ENCODE measurements at places on chromosomes 7 and 10.
A peak's percentile ranks its signal among the peaks of the same experiment; 100 is the strongest.

- DNase-seq: no peak
Observed at GRCh38 chr10:14838582-14839304, 637 bp downstream of the HSPA14 start.

GRCh38 chr10:18400201-18400905 lies 251.0 kb downstream of the NSUN6 start:
- DNase-seq: no peak

GRCh38 chr7:36210291-36210922 lies 57.4 kb downstream of the EEPD1 start:
- no peak for DNase-seq

- peak; percentile 67 for DNase-seq
Observed at GRCh38 chr7:92255308-92255707, 9.5 kb downstream of the ANKIB1 start.

DNA sequence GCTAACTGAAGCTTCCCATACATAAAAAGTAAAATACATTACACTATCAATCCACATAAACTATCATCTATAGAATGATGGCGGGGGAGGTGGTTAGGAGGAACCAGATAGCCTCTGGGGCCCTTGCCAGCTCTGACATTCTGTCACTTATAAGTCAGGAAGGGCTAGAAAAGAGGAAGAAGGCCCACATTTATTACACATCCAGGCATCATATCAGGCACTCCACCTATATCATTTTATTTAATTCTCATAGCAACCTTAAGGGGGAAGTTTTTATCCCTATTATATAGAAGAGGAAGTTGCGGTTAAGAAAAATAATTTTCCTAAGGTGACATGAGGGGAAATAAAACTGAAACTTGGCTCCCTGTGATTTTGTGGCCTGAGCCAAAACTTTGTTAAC lies 29.9 kb downstream of the HEPACAM2 start:
- DNase-seq: no peak

GRCh38 chr7:158255558-158255957 lies 332.1 kb downstream of the PTPRN2 start:
- no peak for DNase-seq

- no peak for DNase-seq
Observed at GRCh38 chr10:59057345-59057744, 119.1 kb upstream of the PHYHIPL start.

GRCh38 chr7:132455378-132455777 lies 120.9 kb downstream of the PLXNA4 start:
- no peak for DNase-seq

DNA sequence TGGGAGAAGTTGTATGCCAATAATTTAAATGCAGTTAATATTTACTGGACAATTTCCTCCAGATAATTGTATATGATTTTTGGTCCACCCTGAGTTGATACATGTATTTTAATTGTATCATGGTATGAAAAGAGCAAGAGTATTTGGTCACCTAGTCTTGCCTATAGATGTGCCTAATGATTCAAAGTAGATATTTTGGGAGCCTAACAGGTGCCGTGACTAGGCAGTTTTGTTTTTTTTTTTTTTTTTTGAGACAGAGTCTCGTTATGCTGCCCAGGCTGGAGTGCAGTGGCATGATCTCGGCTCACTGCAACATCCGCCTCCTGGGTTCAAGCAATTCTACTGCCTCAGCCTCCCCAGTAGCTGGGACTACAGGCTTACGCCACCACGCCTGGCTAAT lies 59.3 kb upstream of the ATRNL1 start:
- no peak for DNase-seq

- DNase-seq: no peak
Observed at GRCh38 chr10:29319205-29319781, 30.4 kb downstream of the LYZL1 start.

DNA sequence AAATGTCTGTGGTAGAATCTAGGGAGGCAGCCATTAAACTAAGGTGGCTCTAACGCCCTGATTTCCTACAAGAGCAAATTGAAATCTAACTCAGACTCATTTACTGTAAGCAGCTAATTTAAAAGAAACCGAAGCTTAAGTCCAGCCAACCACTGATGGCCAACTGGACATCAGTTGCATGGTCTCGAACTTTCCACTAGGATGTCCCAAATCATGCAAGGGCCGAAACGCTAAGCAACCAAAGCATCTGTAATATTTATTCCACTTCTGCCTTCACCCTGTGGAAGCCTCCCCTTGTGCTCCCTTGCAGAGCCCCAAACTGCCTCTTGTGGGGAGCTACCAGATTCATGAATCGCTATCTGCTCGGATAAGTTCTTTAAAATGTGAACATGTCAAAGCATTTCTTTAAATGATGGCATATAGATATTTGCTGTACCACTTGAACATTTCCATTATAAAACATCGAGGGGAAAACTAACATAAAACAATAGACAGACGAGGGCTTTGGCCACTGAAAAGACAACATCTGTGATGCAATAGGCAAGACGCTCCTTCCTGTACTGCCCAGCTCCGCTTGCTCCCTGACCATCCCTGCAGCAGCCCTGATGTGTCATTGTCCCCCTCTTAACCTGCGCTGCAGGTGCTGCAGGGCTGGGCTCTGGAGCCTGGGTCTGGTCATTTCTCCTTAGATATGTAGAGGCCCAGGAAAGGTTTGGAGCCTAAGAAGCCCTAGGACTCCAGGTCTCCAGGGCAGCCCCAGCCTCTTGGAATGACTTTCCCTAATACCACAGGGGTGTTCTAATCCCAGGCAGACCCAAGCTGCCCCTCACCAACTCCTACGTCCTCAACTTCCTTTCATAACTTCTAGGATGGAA lies 2.9 kb upstream of the RBP3 start:
- DNase-seq: no peak

DNA sequence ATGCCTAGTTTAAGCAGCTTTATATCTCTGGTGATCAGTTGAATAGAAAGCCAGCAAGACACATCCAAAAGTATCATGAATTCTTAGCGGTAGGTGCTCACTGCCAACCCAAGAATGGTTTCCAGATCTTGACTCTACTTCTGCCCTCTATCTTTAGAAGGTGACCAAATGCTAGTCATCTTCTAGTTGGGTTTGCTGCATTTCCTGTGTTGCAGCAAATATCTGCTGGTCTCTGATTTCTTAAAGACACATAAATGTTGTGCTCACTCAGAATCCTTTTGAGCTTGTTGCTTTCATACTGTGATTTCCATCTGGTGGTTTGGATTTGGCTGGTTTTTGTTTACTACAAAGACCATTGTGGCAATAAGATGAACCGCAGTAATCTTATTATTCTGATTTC lies 2.2 kb downstream of the CDC123 start:
- DNase-seq: no peak

- no peak for DNase-seq
Observed at GRCh38 chr10:12434277-12434676, 84.9 kb downstream of the CAMK1D start.
